ENCODE measurements at places on chromosomes 4 and X.

DNA sequence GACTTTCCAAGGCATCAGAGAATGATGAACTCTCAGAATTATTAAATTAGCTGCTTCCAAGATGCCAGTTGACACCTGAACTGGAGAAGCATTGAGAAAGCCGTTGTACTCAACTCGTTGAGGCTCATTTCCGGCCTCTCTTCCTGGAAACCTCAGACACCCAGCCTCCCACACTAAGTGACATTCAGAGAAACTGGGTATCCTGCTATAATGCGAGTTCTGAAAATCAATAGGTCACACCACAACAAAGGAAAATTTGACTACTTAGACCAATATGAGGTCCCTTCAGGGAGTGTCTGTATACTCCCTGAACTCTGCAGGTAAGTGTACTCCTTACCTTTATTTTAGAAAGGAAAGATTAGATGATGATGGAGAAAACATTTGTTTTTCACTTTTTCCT is 51.2 kb downstream of the ENPEP start:
- DNase-seq, result no peak

DNA sequence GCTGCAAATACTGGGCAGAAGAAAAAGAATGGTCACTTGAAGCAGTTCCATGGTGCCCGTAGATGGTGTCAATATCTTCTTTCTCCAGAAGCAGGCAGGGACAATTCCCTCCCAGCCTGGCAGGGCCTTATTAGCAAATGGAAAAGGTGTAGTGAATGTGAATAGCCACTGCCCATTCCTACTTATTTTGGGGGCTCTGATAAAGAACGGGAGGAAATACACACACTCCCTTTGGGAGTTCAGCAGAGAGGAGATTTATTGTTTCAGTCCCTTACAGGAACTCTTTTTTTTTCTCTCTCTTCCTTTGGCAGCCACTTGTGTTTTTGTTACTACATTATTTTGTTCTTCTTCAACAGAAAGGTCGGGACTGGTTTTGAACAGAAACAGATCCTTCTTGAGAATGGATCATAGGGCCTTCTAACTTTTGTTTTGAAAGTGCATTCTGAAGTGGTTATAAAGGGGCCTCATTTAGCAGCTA is at the start of gene EMCN:
EMCN (minus strand) TSS at position 159 of the 478 bp plus-strand sequence; CDS start at position 51, 108 bp downstream.
- DNase-seq, result no peak

GRCh38 chr4:184433258-184433892 is 41.0 kb downstream of the IRF2 start:
- DNase-seq, result no peak

DNA sequence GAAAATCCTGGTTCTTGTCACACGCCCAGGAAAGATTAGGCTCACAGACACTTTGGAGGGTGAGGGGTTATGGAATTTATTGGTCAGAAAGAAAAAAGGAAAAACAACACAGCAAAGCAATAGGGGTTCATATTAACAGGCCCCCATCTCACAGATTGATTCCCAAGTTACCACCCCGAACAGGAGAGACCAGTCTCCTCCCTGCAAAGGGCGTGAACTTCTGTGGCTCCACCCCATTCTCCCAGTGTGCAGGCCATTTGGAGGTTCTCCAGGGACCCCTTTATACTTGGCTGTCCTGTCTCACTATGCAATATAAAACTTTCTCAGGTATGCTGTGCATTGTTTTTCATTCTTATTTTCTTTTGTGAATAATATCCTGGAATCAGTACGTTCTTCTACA is 7.4 kb downstream of the FGF2 start:
- no peak for DNase-seq

DNA sequence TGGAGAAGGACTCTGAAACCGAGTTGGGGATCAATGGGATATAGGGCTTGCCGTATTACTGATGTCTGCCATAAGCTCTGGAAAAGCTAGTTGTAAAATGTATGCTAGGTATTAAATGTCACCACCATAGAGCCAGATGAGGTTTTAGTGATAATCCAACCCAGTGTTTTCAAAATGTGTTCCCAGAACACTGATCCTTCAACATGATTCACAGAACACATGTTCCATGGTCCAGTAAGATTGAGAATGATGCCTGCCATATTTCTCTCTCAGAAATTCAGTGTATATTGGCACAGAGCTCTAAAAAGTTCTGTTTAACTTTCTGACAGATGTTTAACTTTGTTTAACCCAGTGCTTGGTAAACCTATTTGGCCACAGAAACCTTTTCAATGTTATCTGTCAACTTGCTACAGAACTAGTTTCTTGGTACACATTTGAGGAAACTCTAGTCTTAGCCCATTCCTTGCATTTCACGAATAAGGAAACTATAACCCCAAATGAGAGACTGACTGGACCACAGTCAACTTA is 160.2 kb downstream of the PALLD start:
- DNase-seq, result no peak

GRCh38 chr4:122003335-122003734 is 51.5 kb upstream of the TRPC3 start:
- DNase-seq, result no peak

DNA sequence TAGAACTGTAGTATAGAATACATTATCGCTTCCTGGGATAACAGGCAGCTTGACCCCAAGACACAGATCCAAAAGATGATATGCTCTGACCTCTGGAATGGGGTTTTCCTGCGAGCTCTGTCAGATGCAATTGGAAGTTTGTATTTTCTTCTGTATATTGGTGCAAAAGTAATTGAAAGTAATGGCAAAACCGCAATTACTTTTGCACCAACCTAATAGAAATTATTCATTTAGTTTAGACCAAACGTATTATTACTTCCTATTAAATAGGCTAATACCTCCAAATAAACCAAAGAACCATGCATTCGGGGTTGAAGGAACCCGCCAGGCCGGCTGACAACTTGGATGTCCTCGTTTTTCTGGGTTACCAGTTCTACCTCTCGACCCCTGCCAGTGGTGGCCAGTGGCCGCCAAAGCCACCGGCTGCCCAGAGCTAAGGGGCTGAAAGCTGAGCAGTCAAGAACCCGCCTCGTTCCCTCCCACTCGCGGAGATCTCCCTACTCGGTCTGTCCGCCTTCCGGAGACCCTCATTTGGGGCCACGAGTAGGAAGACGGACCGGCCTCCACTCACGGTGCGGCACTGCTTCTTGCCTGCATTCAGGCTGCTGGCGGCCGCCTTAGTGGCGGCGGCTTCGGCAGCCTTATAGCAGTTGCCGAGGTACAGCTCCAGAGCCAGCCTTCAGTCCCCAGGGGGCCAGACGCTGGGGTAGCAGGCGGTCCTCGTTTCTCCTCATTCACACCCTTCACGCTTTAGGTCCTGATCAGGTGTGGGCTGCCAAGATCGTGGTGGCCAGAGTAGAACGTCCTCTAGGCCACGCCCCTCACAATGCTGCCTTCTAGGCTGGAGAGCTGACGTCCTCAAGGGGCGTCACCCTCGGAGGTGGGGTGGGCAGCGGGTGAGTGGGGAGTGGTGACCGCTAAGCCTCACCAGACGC is 121.9 kb downstream of the RBMX2 start:
- DNase-seq, result peak; percentile 3

- DNase-seq, result no peak
Observed at GRCh38 chr4:107718351-107718965, 1.6 kb downstream of the PAPSS1 start.

- DNase-seq, result no peak
Observed at GRCh38 chr4:99082192-99082591, 6.4 kb downstream of the ADH5 start.

- DNase-seq, result no peak
Observed at GRCh38 chr4:14835288-14835687, 167.0 kb upstream of the CPEB2 start.

DNA sequence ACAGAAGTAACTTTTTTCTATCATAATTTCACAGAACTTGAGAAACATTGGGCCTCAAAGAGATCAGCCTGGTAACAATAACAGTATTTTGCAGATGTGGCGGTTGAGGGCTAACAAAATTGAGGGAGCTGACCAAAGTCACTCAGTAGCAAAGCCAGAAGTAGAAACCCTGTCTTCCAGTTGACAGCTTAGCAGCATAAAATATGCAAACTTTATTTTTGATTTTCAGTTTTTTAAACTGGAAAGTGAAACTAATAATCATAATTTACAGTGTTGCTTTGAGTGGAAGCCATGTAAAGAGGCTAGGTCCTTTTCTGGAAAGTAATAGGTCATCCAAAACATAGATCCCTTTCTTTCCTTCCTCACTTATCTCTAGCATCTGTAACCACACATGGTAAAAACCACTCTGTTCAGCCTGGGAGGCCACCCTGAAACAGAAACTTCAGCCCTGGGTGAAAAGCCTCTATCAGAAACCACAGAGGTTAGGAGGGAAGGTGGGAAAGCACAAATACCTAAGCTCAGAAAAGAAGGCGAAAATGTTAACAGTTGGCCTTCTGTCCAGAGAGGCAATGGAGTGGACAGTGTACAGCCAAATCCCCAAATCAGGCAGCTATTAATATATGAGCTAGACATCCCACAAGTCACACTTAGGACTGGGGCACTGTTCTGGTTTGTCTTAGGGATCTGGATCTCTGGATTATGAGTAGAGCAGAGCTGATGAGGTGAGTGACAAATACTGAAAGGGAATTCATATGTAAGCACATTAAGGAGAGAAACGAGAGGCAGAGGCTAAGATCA is 61.1 kb upstream of the ARSJ start:
- DNase-seq, result no peak

DNA sequence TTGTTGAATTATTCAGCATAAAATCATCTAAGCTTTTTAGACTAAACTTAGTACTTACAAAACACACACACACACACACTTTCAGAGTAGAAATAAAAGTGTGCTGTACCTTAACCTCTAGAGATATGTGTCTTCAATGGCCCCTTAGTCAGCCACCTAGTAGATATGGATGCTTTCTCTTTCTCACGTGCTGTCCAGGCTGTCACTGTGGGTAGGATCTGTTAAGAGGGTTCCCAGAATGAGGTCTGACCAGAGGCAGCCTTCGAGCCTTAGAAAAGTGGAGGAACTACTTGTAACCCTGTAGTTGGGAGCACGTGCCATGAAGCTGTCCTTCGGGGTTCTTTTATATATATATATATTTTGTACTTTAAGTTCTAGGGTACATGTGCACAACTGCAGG is 117.9 kb downstream of the COL4A5 start:
- no peak for DNase-seq

DNA sequence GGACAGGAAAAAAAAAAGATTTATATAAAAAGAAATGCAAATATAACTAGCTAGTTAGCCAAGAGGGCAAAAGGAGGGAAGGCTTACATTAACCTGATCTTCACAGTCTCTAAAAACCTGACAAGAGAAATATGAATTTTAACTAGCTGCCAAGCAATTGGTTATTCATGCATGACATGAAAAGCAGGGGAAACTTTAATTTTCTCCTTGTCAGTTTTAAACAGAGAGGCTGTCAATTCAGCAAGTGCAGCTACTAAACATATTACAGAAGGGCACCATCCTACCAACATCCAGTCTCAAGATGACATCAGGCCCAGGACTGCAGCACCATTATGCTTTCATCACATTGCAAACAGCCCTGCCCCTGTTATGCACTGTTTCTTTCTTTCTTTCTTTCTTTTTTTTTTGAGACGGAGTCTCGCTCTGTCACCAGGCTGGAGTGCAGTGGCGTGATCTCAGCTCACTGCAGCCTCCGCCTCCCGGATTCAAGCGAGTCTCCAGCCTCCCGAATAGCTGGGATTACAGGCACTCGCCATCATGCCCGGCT is 38.9 kb upstream of the CBR4 start:
- no peak for DNase-seq

DNA sequence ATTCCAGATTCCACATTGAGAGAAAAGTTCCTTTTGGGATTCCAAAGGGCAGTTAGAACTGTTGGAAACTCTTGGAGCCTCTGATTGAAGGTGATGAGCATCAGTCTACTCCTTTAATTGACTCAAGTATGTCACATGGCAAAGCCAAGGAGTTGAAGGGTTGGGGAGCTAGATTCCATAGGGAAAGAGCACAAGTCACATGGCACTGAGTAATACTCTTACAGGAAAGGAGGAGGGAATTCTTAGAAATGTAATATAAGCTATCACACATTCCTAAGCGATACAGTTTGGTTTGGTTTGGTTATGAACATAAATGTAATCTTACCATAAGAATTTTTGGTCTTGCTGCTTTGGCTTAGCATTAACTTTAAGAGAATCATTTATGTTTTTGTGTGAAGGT is 15.7 kb downstream of the SPCS3 start:
- no peak for DNase-seq

GRCh38 chrX:132277953-132278614 is 58.8 kb upstream of the RAP2C start:
- DNase-seq, result no peak

DNA sequence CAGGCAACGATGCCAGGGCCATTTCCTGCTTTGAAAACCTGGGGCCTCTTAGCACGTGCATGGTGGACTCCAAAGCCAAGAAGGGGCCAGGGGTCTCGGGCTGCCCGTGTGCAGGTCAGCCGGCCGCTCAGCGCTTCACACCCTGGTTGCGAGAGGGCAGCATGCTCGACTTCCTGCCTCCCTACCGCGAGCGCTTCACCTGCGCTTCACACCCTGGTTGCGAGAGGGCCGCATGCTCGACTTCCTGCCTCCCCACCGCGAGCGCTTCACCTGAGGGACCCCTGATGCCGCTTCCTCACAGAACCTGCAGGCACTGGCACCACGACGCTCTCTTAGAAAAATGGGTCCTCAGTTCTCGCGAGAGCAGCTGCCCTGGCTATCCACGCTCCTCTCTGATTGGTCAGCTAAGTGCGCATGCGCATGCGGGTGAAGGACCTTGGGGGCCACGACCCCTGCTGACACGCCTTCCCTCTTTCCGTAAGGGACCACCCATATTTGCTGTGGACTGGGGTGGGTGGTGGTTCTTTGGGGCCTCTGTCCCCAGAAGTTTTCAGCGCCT is at the start of gene FAM9A:
FAM9A (minus strand) TSS at position 343 of the 559 bp plus-strand sequence. CDS start 1,212 bp downstream, outside the sequence.
- no peak for DNase-seq

DNA sequence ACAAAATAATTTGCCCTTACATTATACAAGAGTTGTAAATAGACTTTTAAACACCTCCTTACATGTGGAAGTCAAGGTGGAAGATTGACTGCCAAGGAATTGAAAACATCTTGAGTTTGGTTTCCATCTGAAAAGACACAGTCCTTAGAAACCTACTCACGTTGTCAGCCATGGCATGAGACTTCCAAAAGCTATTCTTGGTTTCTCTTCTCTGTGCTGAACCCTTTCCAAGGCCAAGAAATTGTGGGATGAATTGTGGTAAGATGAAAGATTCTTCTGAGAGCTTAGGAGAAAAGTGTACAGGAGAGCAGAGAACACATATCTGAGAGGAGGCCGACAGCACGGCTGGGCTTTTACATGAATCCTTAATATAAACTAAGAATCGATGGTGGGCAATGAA is 370.0 kb downstream of the FBXW7 start:
- DNase-seq, result no peak

GRCh38 chr4:26619784-26620183 is 35.9 kb downstream of the TBC1D19 start:
- DNase-seq, result no peak

DNA sequence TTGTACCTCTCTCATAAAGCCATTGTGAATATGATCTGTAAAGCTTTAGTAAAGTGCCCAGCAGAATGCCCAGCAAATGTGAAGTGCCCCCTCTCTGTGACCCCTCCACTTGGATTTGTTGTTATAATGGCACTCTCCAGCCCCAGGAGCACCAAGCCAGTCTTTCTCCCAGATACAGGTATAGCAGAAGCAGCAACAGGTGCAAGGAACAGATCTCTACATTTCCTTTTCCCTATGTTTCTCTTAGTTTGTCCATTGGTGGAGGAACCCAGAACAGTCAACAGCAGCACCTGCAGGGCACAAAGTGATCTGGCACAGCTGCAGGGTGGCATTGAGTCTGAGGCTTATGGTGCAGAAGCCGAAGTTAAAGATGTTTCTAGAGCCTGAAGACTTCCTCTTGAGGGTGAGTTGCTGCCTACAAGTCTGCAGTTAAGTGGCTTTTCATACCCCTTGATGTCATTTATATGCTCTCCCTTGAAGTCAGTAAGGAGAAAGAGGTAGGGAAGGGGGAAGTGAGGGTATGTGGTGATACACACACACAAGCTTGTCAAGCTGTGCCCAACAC is 16.1 kb upstream of the CXCL3 start:
- DNase-seq, result no peak

Data from thoracic aorta (tissue), 2 donors.